ENCODE measurements at places on chromosomes 11 and 22. TPM values are rescaled to one million over a fixed set of nuclear protein-coding genes. Genes with fewer than 3 reads are reported as not detected.

SAA2 gene
- not detected for total RNA-seq

LIF gene
- 13.5 TPM for total RNA-seq

SLCO2B1 gene
- total RNA-seq = 0.06 TPM

FAM180B gene
- total RNA-seq = not detected

OR52B6 gene
- not detected for total RNA-seq

ADORA2A gene
- total RNA-seq = 2.2 TPM

SCGB2A2 gene
- total RNA-seq = not detected

MS4A4A gene
- total RNA-seq = not detected

SREBF2 gene
- 41.9 TPM for total RNA-seq

NXPE4 gene
- total RNA-seq = not detected

FAM227A gene
- total RNA-seq = 1.1 TPM

EI24 gene
- total RNA-seq = 91.4 TPM

SOX10 gene
- not detected for total RNA-seq

TMEM45B gene
- total RNA-seq = 0.13 TPM

CCDC73 gene
- not detected for total RNA-seq

TSPAN32 gene
- total RNA-seq = 0.26 TPM

OR9G4 gene
- total RNA-seq = not detected

PHOX2A gene
- not detected for total RNA-seq

APOBEC3H gene
- 1.2 TPM for total RNA-seq

SCGB1D2 gene
- total RNA-seq = not detected

All from aortic smooth muscle cell (primary cell).